Choroid plexus epithelial cell (primary cell): ENCODE measurements at places on chromosomes 4 and X.

DNA sequence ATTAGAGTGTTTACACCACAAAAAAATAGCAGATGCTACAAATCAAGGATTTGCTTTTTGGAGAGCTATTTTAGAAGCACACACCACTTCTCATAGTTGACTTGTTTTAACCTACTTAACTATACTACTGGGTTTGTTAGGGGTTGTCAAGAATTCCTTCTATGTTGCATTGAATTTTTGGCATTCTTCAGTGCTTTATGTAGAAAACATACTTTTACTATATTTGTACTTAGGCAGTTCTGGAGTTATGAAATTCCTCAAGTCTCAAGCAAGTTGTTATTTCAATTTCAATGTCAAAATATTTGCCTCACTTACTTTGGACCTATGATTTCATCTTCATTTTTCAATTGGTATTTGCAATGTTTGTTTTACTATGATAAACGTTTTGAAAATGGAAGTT, 449.6 kb downstream of the GLUD2 start:
- DNase-seq, result peak; percentile 60

- DNase-seq, result no peak
Observed at GRCh38 chr4:45869184-45869583, 254.7 kb downstream of the GABRG1 start.

DNA sequence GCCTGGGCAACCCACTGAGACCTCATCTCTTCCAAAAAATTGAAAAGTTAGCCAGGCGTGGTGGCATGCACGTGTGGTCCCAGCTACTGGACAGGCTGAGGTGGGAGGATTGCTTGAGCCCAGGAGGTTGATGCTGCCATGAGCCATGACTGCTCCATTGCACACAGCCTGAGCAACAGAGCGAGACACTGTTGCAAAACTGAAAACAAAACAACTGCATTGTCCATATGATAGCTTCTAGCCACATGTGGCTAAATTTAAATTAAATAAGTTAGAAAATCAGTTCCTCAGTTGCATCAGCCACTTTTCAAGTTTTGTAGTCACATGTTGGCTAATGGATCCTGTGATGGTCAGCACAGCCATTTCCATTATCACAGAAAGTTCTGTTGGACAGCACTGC, 67.9 kb downstream of the GAB1 start:
- DNase-seq, result peak; percentile 25

DNA sequence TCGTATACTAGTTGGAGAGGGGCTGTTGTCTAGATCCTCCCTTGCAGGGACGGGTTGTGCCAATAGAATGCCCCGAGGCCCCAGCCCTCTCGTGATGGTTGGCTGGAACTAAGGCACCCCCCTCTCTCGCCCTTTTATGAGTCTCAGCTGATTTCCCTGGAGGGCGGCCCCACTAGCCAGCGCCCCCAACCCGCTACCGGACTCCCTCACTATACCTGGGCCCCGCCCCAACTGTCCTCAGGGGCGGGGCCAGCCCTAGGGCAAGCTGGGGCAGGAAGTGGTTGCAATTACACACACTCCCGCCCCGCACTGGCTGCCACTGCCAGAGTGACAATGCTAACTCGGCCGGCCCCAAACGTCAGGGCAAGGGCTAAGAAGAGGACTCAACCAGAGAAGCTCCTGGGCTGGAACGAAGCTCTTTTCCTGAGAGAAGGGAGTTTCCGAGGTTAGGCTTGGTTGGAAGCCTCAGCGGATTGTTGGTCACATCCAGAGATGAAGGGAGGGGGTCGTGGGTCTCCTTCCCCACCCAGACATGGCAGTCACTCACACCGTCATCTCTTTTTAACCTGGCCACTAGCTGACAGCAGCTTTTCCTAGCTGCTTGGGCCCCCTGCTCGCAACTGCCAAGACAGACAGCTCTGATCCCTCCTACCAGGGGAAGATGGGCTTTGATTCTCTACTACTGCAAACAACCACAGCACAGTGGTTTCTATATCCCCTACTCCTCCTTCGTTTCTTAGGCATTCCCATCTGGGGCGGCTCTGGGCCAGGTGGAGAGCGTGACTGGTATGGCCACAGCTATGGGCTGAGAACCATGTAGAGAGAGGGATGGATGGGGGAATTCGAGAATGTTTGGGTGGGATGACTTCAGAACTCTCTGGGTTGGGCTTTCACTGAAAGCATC, 21.0 kb upstream of the BCORL1 start:
- no peak for DNase-seq

- no peak for DNase-seq
Observed at GRCh38 chr4:2831611-2832308, 11.9 kb upstream of the ADD1 start.

GRCh38 chr4:78222575-78223186, 165.6 kb downstream of the FRAS1 start:
- DNase-seq, result no peak

DNA sequence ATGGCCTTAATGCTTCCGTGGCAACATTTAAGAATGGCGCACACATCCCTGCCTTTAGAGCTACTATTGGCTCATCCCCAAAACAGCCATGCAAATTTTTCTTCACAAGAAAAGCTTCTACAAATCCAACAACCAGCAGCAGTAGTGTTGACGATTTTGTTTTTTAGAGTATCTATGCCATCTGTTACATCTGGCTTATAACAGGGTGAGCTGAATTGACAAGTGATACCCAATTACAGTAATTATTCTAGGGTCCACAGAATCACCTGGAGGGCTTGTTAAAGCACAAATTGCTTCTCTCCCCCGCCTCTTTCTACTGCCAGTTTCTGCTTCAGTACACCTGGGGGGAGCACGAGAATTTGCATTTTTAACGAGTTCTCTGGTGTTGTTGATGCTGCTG, 34.1 kb downstream of the DCHS2 start:
- no peak for DNase-seq

DNA sequence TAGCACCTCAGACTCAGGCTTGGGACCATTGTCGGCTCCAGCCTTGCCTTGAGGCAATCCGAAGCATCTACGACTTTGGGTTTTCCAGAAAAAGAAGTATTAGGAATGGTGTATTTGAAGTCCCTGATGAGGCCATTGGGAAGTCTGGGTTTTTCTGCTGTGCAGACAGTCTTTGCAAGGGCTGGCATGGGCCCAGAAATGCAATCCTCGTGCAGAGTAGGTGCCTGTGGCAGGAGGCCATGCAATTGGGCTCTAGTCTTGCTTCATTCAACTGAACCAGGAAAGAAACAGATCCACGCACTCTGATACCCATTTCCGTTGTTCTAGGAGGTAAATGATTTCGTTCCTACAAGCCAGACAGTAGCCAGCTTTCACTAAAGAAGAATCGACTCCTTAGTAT, 12.4 kb downstream of the ZFP92 start:
- peak; percentile 20 for DNase-seq

DNA sequence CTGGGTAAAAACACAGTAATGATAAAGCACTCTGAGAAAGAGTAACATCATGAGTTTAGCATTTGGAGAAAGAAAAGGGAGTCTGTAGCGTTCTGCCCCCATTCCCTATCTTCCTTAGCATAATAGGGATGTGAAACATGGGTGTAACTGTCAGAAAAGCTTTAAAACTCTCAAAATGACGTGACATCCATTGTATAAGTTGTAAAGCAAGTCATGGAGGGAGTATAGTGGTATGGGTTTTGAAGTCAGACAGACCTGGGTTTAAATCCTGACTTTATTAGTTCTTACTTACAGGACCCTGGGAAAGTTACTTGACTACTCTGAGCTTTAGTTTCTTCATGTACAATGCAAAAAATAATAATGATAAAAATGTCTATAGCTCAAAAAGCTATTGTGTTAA, 17.1 kb downstream of the FBXO8 start:
- DNase-seq, result no peak

- DNase-seq, result peak; percentile 81
Observed at GRCh38 chr4:4800646-4801408, 58.6 kb upstream of the MSX1 start.

- DNase-seq, result no peak
Observed at GRCh38 chr4:42112846-42113245, 39.6 kb downstream of the BEND4 start.

DNA sequence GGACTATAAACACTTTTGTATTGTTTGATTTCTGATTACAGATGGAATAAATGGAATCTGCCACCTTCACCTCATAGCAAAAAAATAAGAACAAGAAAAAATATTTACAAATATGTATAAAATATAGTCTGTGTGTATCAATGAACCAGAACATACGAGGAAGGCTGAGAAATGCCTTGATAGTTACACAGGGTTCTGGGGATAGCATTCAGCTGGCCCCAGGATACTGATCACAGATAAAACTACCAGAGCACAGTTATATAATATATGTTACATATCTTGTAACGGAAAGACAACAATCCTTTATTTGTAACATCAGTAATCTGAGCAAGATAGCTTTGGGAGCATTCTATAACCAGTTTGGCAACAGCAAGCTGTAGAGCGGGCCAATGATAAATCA, 1075.1 kb upstream of the GRID2 start:
- DNase-seq, result no peak

GRCh38 chr4:69830560-69831269, 29.2 kb downstream of the SULT1E1 start:
- DNase-seq, result peak; percentile 81

- peak; percentile 77 for DNase-seq
Observed at GRCh38 chrX:108001218-108001814, 19.1 kb upstream of the TEX13B start.

GRCh38 chr4:10608501-10609219, 75.9 kb downstream of the CLNK start:
- peak; percentile 42 for DNase-seq

GRCh38 chr4:54449999-54450398, 207.8 kb upstream of the KIT start:
- DNase-seq, result no peak

DNA sequence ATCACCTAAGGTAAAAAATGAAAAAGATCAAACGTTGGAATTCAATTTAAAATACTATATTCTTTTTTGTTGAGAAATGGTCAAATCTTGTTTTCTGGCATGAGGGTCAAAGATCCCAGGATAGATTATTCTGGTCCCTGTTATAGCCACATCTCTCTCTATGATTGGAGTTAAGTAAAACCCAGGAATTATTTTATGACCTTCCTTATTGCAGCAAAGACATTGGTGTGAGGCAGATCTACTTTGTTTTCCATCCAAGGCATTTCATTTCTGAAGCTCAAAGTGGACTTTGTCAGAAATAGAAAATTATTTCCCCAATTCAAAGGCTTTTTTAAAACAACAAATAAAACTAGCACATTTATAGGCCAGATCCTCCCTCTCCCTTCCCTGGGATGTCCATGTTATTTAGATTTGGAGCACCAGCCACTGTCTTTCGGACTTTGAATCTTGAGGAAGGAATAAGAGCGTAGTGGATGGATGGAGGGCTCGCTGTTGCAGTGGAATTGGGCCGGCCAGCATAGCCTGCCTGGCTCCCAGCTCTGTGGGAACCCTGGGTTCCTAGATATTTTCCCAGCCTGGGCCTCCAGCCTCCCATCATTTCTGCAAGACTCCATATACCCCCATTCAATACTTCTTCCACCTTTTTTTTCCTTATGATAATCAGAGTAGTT, 45.6 kb upstream of the HAND2 start:
- DNase-seq, result no peak

- DNase-seq, result peak; percentile 39
Observed at GRCh38 chrX:103607364-103608305, at the start of gene TCEAL3. Gene TCEAL3, plus strand, starts transcription at chrX:103607963. Its CDS starts 1,102 bp downstream, at chrX:103609065.

GRCh38 chr4:150366487-150366999, 215.4 kb upstream of the MAB21L2 start:
- DNase-seq, result no peak

- no peak for DNase-seq
Observed at GRCh38 chrX:30786374-30786773, 102.7 kb downstream of the TAB3 start.

DNA sequence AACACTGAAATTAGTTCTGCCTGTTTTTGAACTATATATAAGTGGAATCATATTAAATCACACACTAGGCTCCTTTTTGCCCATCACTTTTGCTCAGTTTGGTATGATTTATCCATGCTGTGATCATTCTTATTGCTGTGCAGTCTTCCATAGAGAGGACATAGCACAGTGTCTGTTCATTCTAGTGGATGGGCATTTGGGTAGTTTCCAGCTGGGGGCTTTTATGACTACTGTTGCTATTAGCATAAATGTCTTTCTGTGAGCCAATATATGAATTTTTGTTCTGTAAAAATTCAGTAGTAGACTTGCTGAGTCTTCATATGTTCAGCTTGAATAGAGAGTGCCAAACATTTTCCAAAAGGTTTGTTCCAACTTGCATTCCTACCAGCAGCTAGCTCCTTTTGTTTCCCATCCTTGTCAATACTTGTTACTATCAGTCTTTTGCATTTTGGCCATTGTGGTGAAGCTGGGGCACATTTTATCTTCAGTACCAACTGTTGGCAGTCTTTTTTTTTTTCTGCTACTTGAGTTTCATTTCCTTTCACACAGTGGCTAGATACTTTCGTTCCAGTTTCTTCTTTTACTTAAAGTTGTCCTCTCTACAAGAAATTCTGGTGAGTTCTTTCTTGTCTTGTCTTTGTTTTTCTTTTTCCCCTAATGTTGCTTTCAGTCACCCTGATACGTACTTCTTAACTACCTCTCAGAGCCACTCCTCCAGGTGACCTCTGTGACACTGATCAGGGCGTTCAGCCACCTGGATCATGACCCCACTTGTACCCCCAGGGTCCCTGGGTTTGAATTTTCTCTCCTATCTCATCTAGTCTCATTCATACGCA, 87.0 kb downstream of the ANXA3 start:
- DNase-seq, result no peak

GRCh38 chr4:57355101-57355665, 245.0 kb upstream of the IGFBP7 start:
- DNase-seq, result no peak

GRCh38 chrX:40625294-40625693, 2.1 kb downstream of the MPC1L start:
- no peak for DNase-seq

DNA sequence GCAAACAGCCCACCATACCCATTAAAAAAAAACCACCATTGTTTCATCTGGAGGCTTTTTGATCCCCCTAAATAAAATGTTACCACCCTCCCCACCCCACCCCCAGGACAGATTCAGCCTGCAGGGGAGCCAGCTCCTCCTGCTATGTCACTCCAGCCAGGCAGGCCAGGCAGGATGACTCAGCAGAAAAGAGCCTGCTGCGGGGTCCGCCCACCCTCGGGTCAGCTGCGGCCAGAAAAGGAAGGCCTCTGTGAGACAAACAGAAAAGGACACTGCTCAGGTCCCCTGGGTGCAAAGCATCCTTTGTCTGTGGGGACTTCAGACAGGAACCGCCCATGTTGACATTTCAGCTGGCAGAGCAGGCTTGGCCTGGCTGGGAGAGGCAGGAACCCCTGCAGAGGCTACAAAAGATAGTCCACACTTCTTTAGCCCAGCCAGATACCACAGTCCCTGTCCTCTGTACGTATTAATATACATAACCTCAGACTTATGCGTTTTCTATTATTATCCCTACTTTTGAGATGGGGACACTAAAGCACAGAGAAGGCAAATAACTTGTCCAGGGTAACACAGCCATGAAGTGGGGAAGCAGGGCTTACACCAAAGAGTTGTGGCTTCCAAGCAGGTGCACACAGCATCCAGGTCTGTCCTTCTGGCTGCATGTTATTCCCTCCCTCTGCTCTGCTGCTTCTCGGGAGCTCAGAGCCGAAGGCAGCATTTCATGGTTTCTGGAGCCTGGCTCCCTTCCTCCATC, 147.7 kb downstream of the CPEB2 start:
- DNase-seq, result peak; percentile 83
